ENCODE measurements at places on chromosomes 16 and 17.

- DNase-seq: no peak
Measured at GRCh38 chr17:17693253-17694168, 12.3 kb downstream of the RAI1 start.

DNA sequence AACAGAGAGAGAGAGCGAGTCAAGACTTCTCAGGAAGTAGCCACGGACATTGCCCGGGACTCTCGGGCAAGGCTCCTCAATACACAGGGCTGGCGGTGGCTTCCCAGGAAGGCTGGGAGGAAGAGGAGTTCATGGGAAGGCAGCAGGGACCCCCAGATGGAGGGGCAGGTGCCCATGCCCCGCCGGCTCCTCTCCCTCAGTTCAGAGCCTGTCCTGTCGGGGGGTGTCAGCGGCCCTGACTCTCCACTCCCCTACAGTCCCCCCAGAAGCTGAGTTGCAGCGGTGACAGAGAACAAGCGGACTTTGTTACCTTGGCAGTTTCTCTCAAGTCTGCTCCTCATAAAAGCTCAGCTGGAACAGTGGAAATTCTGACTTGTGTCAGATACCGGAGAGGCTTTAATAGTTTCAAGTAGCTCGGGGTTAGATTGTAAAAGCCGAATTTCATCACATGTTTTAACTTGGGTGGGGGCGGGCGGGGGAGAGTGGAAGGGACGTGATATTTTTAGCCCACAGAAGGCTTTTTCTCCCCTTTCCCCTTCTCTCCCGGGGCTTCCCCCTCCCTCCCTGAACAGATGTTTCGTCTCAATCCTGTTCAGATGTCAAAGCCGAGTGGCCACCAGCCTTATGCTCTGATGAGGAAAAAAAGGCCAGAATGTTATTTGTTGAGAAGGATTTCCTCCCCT, 65.2 kb downstream of the NKD1 start:
- no peak for DNase-seq

DNA sequence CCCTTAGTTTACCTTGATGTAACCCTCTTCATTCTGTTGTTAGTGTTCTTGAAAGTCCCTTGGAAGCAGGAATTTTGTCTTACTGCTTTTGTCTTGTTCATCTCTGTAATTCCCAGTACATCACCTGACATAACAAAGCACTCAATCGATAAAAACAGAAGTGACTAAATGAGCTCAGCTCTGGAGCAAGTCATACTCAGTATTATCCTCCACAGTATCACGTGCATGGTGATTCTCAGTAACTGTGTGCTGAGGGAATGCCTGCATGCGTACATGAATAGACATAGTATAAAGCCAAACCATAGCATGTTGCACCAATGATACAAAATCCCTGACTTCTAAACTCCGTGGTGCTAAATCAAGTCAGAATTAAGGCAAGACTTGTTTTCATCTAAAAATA, 7.2 kb downstream of the KRT38 start:
- no peak for DNase-seq

DNA sequence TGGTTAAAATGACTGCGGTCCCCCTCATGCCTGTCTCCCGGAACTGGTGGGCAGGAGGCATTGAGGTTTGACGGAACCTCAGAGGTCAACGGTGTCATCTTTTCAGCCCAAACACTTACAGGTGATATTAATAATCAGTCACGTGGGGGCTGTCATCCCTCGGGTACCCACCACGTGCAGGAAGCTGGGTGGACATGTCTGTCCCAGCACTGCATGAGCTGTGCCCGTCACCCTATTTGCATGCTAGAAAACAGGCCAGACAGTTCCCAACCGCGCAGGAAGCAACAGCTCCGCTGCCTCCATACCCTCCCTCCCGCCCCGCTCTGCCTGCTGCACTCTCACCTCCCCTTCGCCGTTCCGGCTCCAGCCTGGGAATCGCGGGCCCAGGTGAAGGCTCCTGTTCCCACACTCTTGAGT, 1.4 kb downstream of the SYNGR3 start:
- DNase-seq: no peak

GRCh38 chr16:59305850-59306249, 571.7 kb upstream of the GOT2 start:
- no peak for DNase-seq

All from brain pericyte (primary cell).